ENCODE measurements at places on chromosomes 4 and X. TPM values are rescaled to one million over a fixed set of nuclear protein-coding genes. Genes with fewer than 3 reads are reported as not detected.

NDST3 gene
- total RNA-seq, result 0.23 TPM

NXF2B gene
- not detected for total RNA-seq

FSTL5 gene
- total RNA-seq, result 0.41 TPM

REPS2 gene
- total RNA-seq, result 0.56 TPM

CRMP1 gene
- total RNA-seq, result 1.4 TPM

HTN3 gene
- not detected for total RNA-seq

SPANXN2 gene
- not detected for total RNA-seq

MAGEA6 gene
- 123 TPM for total RNA-seq

MAGEA4 gene
- total RNA-seq, result 922 TPM

ADRA2C gene
- 0.16 TPM for total RNA-seq

NOX1 gene
- total RNA-seq, result not detected

TGIF2LX gene
- not detected for total RNA-seq

MAGEA10 gene
- 10.1 TPM for total RNA-seq

DUX4 gene
- total RNA-seq, result not detected

BEX1 gene
- 5.4 TPM for total RNA-seq

PLXNA3 gene
- total RNA-seq, result 6.0 TPM

NSG1 gene
- total RNA-seq, result 0.32 TPM

BEX5 gene
- 1.4 TPM for total RNA-seq

FGFR3 gene
- 3.1 TPM for total RNA-seq

ANK2 gene
- total RNA-seq, result 13.2 TPM

BTC gene
- total RNA-seq, result 0.37 TPM

FAM149A gene
- total RNA-seq, result 2.6 TPM

CT47B1 gene
- not detected for total RNA-seq

KDR gene
- total RNA-seq, result 0.72 TPM

AKAP4 gene
- not detected for total RNA-seq

CT45A3 gene
- total RNA-seq, result 205 TPM

FRMPD3 gene
- total RNA-seq, result not detected

RAB39B gene
- 5.3 TPM for total RNA-seq

GPR78 gene
- not detected for total RNA-seq

CASP6 gene
- 6.3 TPM for total RNA-seq

GPRASP1 gene
- total RNA-seq, result 0.61 TPM

CENPVL2 gene
- not detected for total RNA-seq

TKTL1 gene
- not detected for total RNA-seq

JAKMIP1 gene
- total RNA-seq, result not detected

CYTL1 gene
- not detected for total RNA-seq

GATB gene
- 16.5 TPM for total RNA-seq

ARHGAP36 gene
- total RNA-seq, result not detected

GAGE13 gene
- total RNA-seq, result 9.5 TPM

TBX22 gene
- total RNA-seq, result not detected

CNKSR2 gene
- total RNA-seq, result 17.6 TPM

RXFP1 gene
- total RNA-seq, result not detected

CXorf58 gene
- total RNA-seq, result not detected

RNF175 gene
- total RNA-seq, result 1.1 TPM

FAM133A gene
- total RNA-seq, result 0.42 TPM

Measured in A375 (cell line).